ENCODE measurements at places on chromosomes 4 and X.

DNA sequence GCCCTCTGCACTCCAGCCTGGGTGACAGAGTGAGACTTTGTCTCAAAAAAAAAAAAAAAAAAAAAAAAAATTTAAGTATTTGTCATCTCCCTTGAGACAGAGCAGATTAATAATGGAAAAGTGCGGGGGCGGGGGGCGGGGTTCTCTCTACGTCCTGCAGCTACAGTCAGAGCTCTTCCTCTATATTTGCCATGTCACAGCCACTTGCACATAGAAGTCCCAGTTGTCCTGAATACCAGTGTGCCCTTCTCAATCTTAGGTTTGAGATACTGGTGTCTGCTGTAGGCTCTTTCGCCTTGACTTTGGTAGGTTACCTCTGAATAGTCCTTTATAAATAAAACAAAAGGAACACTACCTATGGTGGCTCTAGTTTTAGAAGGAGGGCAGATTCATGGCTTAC lies 237.8 kb upstream of the PGRMC2 start:
- DNase-seq, result no peak

GRCh38 chr4:105933083-105933482 lies 37.8 kb downstream of the NPNT start:
- DNase-seq, result no peak

GRCh38 chr4:85496126-85496849 lies 21.3 kb downstream of the ARHGAP24 start:
- no peak for DNase-seq

DNA sequence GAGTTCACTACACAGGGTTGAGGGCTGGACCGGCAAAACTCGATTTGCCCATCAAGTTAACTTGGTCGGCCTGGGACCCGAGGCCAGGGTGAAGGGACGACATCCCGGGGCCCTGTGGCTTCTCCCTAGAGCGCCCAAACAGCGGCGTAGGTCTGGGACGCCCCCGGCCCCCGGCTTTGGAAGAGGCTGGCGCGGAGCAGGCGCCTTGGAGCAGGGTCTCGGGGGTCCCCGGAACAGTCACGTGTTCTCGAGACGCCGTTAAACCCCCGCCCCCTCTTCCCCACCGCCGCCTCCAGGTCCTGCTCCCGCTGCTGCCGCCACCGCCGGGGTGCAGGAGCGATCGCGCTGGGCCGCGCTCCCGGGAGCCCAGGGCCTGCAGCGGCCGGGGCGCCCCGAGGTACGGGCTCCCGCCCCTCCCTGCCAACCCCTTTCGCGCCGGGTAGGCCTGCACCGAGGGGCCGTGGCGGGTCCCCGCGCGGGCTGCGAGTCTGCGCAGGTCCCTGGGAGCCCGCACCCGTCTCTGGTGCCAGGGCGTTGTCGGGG lies at the start of gene NPY5R:
Gene NPY5R (plus strand): TSS at position 289 of the 543 bp plus-strand sequence. CDS start 6,382 bp downstream, outside the sequence.
- DNase-seq, result no peak

DNA sequence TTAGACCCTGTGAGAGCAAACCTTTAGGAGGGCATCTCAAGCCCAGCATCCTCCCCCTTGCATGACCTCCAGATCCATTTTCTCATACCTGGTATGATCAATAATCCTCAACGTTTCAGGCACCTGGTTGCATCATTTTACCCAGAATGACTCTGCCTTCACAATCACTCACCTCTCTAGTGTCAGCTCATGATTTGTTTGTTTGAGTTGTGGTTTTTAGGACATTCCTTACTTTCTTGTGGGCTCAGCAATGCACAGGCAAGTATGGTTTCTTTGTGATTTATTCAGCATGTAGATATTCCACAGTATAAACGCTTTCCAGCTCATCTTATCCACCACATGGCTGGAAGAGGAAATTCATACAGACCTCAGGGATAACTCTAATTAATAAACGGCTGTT lies 93.6 kb upstream of the CPEB2 start:
- DNase-seq, result no peak

DNA sequence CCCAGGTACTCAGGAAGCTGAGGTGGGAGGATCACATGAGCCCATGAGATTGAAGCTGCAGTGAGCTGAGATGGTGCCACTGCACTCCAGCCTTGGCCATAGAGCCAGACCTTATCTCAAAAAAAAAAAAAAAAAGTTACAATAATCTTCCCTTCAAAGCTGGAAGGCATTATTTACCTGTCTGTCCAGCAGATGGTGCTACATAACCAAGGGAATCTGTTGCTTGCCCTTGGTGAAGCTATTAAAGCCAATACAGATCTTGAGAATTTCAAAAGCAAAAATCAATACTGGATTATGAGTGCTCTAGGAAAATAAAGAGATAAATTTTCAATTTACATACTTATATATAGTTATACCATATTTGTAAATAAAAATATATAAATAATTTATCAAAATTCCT lies 25.9 kb downstream of the PKD2 start:
- peak; percentile 1 for DNase-seq

- no peak for DNase-seq
These were observed 64.7 kb upstream of the BTC start for GRCh38 chr4:74858921-74859562.

DNA sequence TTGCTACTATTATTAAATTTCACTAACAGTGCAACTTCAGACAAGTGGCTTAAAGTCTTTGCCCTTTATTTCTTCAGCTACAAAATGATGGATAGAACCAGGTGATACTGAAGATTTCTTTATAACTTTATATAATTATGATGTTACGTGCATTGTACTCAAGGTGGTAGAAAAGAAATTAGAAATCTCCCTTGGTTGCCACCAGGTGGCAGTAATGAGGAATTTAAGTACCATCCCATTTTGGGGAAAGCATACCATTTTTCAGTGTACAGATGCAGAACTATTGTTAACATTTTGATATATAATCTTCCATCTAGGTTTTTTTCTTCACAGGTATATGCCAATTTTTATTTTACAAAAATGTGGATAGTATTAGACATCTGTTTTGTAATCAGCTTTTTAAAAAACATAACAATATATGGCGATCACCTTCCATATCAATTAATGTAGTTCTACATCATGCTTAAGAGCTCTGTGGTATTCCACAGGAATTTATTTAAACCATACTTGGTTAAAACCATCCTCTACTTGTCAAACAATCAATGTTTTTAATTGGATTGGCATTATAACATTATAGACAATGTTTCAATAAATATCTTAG lies 37.7 kb upstream of the RAB33B start:
- DNase-seq, result no peak

GRCh38 chr4:124386648-124387047 lies 325.9 kb downstream of the ANKRD50 start:
- DNase-seq, result no peak

DNA sequence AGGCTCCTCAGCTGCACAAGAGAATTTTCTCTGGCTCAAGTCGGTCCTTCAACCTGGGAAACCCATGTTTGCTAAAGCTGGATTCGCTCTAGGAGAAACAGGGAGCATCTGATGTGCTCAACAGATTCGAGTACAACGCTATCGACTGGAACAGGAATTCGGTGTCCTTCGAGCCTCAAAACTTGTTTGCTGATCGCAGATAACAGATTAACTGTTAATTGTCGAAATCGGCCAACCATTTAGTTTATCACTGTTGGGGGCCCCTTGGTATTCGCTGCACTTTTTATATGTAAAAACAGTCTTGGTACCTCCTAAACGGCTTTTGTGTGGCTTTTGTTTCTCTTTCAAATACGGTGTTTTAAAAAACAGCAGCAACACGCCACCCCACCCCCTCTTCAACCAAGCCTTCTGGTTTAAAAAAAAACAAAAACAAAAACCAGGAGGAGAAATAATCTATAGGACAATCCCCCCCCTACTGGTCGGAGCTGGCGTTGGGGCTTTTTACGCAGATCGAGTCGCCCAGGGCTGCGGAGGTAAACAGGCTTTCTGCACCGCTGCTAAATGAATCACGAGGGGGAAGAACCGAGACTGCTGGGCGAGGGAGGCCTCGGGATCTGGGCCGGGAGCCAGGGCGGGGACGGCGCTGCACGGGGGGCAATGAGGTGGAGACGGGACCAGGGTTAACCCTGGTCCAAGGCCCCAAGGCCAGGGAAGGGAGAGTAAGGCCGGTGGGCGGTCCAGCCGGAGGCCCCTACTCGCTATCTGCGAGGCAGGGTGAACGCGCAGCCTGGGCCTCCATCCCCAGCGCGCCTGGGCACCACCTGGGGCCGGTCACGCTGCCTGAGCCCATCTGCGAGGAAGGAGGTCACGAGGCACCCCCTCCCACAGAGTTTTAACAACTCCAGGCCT lies 71.7 kb upstream of the BCOR start:
- peak; percentile 76 for DNase-seq

DNA sequence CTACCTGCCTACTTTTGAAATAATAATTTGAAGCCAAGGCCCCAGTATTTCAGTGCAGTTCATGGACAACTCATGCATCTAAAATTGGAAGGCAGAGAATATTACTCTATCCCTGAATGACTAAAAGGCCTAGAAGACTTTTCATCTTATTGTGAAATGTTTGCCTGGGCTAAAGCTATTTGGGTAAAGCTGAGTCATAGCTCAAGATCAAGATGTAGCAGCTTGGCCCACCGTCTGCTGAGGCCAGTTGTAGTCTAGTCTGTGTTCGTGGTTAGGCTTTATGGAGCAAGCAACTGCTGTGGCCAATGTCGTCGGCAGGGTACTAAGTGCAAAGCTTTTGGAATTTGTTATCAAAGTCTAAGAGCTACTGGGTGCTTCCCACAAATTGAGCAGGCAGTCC lies 929.1 kb downstream of the RAB28 start:
- DNase-seq, result no peak

GRCh38 chr4:109046471-109047201 lies 255.8 kb downstream of the COL25A1 start:
- DNase-seq, result no peak

DNA sequence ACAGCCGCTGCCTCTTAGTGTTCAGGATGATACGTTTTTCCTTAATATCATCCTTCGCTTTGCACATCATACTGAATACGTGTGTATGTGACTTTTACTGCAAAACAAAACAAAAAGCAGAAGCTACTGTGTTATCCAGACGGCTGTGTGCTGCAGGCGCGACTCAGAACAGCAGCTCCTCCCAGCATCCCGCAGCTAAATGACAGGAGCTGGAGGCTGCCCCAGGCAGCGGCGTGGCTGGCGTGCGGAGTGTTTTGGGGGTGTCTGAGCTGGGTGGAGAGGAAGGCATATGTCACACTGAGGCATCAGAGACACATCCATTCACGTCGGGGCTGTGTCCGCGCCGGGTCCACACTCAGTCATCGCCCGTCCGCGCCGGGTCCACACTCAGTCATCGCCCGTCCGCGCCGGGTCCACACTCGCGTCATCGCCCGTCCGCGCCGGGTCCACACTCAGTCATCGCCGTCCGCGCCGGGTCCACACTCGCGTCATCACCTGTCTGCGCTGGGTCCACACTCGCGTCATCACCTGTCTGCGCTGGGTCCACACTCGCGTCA lies 16.6 kb downstream of the PCGF3 start:
- DNase-seq, result no peak

DNA sequence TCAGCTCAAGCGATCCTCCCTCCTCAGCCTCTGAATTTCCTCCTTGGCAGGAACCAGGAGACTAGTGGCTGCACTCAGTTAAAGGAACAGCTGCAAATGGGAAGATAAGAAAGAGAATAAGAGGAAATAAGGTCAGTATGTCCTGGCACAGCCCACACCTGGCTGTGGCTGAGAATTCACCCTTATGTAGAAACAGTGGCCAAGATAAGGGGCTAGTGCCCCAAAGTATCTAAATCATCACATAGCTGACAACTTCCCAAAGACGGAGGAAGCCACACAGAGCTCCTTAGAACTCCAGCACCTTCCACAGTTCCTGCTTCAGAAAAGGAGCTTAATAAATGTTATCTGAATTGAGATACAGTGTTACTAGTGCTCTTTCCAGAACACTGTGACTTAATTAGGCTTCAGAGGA lies 2.3 kb upstream of the CHIC2 start:
- DNase-seq, result no peak

GRCh38 chrX:44474410-44474809 lies 68.2 kb downstream of the FUNDC1 start:
- no peak for DNase-seq

DNA sequence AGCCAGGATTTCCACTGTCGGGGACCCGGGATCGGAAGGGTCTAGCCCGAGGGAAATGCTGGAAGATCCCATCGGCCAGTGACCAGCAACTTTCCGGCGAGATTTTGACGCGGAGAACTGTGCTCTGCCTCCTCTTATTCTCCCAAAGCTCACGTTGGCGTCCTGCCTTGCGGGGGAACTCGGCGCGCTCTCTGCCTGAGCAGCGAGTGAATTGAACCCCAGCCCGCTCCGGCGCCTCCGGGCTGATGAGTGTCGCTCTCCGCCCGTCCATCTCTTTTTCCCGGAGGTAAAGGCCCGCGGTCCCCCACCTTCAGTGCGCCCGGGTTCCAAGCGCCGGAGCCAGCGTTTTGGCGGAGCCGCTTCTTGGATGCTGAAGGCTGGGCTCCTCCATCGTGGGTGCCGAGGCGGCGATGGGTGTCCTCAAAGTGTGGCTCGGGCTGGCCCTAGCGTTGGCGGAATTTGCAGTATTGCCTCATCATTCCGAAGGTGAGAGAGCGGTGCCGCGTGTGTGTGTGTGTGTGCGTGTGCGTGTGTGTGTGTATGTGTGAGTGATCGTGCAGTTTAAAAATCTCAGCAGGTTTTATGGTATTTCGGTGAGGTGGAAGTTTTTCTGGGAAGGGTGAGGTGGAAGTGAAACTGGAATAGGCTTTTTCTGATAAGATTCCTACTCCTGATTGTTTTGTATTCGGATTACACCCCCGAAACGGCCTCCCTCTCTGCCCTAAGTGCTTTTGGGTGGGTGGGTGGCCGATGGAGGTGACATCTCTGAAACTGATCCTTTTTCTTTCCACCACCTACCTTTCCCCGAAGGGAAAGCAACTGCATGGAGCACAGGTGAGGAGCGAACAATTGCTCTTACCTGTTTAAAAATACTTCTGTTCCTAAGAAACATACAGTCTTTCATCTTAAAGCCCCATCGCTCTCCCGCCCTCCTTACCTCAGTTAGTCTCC lies 752 bp downstream of the FRAS1 start:
- DNase-seq, result peak; percentile 8

DNA sequence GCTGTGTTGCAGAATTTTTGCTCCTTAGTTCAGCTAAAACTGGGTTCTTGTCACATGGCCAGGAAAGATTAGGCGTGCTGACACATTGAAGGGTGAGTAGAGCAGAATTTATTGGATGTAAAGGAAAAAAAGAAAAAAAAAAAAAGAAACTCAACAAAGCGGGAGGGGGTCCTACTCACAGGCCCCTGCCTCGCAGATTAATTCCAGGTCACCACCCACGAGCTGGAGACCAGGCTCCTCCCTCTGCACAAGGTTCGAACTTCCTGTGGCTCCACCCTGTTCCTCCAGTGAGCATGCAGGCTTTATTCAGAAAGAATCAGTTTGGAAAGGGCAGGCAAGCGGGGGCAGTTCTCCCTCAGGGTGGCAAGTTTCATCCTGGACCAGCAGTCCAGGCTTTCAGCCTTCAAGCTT lies 17.1 kb downstream of the MGST2 start:
- DNase-seq, result no peak

DNA sequence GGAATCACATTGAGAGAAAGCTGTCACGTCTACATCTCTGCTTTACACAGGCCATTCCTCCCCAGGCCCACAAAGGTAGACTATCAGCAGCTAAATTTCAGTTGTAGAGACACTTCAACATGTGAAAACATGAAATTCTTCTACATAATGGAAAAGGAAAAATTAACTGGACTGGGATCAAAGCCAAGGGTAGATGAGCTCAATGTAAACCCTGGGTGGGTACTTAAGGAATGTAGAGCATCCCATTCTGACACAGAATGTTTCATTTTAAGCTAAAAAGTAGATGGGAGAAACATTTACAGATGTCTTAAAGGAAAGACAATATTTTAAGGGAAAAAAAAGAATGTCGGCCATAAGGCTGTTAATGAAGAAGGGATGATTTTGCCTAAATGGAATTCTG lies 51.3 kb upstream of the NPNT start:
- no peak for DNase-seq

Data from stimulated activated naive CD4-positive, alpha-beta T cell treated with Interleukin-2 at 50 U/mL for 16 hours (primary cell).